ENCODE measurements at places on chromosomes 1 and 21. TPM values are rescaled to one million over a fixed set of nuclear protein-coding genes. Genes with fewer than 3 reads are reported as not detected.

KRTAP7-1 gene
- not detected for total RNA-seq

DNA sequence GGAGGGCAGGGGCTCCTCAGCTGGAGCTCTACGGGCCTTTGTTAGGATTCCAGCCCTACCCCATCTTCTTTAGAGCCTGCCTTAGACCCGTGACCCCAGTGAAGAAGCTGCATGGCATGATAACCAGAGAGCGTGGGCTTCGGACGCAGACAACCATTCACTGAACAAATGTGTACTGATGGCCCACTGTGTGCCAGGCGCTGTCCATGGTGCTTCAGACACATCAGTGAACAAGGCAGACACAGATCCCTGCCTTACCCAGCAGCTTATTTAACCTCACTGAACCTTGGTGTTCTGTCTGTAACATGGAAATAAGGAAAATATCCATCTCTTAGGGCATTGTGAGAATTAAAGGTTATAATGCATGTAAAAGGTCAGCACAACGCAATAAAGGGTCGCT, 9.5 kb downstream of the CHIT1 start:
- DNase-seq, result no peak

PDXK gene
- 23.6 TPM for total RNA-seq

CTSE gene
- total RNA-seq, result not detected

DNA sequence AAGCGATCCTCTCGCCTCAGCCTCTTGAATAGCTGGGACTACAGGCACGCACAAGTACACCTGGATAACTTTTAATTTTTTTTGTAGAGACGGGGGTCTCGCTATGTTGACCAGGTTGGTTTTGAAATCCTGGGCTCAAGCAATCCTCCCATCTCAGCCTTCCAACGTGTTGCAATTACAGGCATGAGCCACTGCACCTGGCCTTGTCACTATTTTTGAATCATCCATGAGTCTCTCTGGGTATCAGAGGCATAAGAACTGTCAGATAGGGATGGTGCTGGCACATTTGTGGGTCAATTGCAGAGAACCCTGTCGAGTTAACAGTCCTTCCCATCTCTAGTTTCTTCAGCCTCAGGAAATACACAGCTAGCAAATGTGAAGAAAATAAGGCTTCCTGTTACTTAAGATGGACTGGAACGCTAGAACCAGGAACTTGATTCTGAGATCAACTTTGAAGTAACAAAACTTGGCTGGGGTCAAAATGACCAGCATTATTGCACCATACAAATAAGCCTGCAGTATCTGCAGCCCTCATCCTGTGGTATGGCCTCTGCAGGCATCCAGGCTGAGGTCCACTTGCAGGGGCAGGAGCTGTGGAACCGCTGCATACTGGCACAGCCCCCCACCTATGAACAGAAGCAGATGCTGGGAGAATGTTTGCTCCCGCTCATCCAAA, 124.3 kb upstream of the GADD45A start:
- DNase-seq, result peak; percentile 45

GRCh38 chr1:39106801-39107327, 80.7 kb downstream of the NDUFS5 start:
- DNase-seq, result no peak

LINGO4 gene
- total RNA-seq, result 24.5 TPM

GRCh38 chr21:33825915-33826314, 89.7 kb downstream of the ATP5PO start:
- DNase-seq, result no peak

- no peak for DNase-seq
These were observed 123.6 kb downstream of the PEX14 start for GRCh38 chr1:10598389-10598702.
